Endodermal cell (in vitro differentiated cells): ENCODE measurements at places on chromosomes 1 and 21.

DNA sequence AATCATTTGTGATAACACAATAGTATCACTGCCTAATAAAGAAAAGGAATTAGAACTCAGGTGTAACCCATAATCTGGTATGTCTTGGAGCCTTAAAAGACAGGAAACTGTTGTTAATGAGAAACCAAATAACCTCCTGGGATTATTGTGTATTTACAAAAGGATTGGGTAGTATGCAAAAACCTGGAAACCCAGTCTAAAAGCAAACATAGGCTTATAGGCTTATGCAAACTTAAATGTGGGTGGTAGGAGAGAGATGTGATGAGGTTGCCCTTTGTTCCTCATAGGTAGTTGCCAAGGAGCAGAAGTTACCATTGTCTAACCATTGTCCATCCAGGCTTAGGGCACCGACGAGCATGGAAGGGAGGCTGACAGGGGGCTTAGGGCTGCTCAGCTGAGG lies 165.8 kb downstream of the AK5 start:
- no peak for DNase-seq

DNA sequence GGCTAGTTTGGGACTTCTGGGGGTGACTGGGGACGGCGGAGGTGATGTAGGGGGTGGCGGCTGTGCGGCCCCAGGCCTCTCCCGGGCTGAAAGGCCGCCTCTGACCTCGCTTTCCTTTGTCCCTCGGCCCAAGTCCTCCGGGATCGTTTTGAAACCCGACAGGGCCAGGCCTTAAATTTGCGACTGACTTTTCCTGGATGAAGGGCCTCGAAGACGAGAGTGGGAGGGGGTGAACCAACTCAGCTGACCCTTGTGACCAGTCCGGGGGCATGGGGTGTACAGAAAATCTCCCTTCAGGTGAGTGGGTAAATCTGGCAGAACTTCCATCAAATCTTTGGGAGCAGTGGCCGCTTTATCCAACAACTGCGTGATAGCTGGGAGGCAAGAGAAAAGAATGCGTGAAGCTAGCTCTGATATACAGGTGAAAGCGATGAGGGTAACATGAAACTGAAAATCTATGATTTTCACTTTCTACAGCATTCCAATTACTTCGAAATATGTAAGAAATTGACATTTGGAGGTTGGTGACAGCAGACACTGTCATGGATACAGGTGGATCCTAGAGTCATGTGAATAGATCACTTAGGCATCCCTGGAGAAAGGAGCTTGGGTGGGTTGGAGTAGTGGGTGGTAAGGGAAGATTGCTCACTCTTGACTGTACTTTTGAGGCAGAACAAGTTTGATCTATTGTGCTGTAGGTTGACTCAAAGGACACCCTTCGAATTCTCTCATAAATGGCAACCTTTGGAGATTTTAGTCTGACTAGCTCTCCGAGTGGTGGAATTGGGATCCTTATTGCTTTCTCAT lies 885 bp downstream of the AHCYL1 start:
- no peak for DNase-seq

- no peak for DNase-seq
These were observed 8.8 kb downstream of the NOL9 start for GRCh38 chr1:6545276-6546112.

DNA sequence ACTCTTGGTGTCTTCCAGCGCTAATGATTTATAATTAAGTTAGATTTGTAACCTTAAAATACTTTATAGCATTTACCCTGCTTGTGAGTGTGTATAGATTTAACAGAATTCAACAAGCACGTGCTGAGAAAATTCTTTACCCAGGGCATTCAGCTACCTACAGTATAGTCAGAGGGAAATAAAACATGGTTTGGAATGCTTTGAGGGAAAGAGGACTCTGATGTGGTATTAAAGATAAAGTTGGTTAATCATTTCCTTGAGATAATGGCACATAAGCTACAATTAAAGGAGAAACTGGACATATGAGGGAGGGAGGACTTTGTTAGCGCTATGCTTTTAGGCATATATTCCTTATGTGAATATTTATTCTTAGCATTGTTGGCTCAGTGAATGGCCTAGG lies 26.4 kb upstream of the IL12RB2 start:
- no peak for DNase-seq

- DNase-seq = no peak
These were observed 61.0 kb downstream of the MAST2 start for GRCh38 chr1:45864167-45865106.

DNA sequence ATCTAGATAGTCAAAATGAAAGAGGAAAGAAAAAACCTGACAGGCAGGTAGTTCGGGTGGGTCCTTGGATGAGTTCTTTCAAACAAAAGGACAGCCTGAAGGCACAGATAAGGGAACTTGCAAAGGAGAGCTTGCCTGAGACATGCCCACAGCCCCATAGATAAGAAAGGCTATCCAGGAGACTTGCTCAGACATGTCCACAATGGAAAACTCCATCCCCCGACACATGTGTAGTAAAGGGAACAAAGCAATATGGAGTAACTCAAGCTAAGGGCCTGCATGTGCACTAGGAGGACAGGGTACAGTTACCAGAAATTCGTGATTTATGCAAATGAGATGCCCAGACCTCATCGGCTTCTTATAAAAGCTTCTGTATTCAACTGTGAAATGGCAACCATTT lies 281.5 kb downstream of the NEGR1 start:
- DNase-seq = peak; percentile 65

GRCh38 chr1:241533326-241534115 lies 1.3 kb downstream of the KMO start:
- no peak for DNase-seq

DNA sequence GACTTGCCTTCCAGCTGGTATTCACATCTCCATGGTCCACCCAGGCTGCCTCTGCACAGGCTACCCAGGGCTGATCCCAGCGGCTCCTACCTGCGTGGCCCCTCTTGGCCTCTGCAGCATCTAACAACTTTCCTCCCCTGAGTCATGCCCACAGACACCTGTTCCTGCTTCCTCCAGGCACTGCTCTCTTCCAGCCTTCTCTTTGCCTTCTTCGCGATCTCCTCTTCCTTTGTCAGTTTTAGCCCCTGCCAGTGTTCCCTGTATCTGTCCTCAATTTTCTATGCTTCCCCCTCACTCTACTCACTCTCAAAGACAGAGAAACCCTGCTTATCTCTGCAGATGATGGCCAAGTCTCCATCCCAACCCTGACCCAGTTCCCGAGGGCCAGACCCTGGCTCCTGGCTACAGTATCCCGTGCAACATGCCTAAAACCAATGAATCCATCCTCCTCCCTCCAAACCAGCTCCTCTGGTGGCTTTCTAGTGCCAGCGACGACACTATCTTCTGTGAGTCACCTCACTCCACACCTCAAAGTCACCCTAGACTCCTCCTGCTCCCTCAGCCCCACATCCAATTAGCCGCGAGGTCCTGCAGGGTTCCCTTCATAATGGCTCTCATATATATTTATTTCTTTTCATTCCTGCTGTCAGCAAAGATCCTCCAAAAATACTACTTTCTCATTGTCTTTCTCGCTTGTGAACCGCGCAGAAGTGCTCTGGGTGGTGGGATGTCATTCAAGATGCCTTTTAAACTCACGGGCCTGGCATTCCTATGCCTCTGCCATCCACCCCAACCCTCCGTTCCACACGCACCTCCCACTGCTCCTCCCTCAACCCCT lies 259.2 kb downstream of the TOMM20 start:
- no peak for DNase-seq

- DNase-seq = peak; percentile 57
These were observed 278.5 kb downstream of the KCNH1 start for GRCh38 chr1:210855440-210855839.

DNA sequence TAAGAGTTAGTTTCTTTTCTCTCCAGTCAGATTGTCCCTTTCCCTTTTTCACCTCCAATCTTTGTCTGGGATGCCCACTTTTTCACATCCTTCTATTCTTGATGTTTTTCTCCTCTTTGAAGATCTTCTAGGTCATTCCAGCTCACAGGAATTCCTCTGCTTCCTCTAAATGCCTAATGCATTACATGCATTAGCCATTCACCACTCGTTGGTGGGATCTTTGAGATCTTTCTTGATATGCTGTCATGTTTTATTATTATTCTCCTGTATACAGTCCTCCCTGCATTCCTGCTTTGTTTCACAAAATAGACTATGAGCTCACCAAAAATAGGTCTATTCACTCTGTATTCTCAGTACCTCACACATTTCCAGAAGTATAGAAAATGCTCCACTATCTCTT lies 129.0 kb downstream of the LYPLAL1 start:
- DNase-seq = no peak

DNA sequence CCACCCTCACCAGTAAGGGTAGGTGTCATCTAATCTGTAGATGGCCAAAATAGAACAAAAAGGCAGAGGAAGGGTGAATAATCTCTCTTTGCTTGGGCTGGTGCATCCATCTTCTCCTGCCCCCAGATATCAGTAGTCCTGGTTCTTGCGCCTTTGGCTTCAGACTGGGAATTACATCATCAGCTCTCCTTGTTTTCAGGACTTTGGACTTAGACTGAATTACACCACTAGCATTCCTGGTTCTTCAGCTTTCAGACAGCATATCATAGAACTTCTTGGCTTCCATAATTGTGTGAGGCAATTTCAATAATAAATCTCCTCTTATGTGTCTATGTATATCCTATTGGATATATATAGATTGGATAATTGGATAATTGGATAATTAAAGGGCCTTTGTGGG lies 403.0 kb upstream of the USP24 start:
- DNase-seq = no peak

DNA sequence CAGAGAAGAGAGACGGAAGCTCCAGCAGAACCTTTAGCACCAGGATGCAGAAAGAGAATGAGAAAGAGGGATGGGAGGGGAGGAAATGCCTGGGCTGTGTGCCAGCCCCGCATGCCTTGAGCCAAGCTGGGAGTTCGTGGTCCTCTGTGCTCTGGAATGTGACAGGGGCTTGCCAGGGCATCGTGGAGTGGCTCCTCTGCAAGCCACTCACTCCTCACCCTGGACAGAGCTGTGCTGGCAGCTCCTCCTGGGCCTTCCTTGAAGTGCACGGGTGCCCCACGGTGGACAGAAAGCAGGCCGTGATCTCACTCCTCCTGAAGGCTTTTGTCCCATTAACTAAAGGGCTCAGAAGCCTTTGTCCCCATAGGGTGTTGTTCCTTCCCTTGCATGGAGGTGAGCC lies 34.8 kb upstream of the PRELP start:
- DNase-seq = peak; percentile 78

- DNase-seq = peak; percentile 89
These were observed 25.2 kb downstream of the FHAD1 start for GRCh38 chr1:15272009-15272781.

GRCh38 chr21:27953340-27954045 lies 986.6 kb upstream of the ADAMTS5 start:
- DNase-seq = no peak

DNA sequence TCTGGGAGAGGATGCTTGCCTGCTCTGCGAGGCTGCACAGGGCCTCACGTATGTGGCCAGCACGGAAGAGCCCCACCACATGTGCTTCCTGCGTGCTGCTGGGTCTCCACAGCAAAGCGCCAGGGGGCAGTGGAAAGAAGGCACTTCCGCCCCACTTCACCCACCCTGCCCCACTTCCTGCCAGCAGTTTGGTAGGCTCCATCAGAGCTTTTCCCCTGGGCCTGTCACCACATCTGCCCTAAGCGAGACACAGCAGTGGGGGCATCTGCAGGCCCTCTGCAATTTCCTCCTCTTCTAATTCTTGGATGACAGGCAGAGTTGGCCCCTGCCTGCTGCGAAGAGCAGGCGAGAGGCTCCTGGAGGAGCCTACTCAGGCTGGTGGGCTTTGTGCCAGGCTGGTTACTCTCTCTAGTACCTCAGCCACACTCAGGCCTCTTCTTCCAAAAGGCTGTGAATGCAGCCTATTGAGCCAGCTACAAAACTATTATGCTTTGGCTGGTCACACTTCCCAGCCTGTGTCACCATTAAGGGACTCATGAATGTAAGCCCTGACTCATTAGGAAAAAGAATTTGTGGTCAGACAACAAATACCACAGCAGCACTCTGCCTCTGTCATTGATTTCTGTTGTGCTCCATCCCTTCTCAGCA lies 25.0 kb downstream of the CD244 start:
- DNase-seq = no peak

GRCh38 chr1:210655511-210655910 lies 326.8 kb downstream of the HHAT start:
- no peak for DNase-seq

DNA sequence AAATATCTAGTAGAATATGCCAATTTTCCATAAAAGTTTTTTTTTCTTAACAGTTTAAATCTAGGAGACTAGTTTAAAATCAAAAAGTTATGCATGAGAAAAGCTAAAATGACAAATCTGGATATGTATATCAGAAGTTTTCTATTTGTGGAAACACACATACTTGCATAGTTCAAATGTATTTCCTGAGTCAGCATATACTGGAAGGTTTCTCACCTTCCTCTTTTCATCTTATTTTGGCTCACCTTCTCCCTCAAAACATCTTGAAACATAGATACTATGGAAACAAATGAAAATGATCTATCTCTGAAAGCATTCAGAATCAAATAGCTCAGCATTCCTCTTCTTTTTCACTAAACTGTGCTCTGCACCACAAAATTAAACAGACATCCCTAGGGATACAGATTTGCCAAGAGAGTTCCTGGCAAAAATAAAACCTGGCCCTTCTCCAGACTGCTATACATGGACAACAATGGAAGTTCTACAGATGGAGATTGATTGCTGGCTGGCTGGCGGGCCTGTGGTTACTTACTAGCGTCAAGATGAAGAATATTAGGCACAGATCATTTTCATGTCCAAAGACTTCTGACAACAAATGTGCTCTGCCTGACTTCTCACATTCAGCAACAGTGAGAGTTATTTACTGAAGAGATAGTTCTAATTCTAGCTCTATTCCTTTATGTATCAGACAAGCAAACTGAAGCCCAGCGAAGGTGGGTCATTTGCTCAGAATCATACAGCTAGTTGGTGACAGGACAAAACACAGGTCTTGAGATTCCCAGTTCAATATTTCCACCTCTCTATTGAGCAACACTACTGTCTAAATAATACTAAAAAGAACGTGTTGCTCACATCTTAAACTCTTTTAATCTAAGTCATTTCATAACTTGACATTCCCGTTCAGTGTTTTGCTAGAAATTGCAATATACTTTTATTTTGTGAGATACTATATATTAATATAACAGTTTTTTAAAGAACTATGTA lies 26.6 kb downstream of the DIPK1A start:
- DNase-seq = no peak

GRCh38 chr1:201781437-201781836 lies 47.5 kb upstream of the IPO9 start:
- DNase-seq = no peak

DNA sequence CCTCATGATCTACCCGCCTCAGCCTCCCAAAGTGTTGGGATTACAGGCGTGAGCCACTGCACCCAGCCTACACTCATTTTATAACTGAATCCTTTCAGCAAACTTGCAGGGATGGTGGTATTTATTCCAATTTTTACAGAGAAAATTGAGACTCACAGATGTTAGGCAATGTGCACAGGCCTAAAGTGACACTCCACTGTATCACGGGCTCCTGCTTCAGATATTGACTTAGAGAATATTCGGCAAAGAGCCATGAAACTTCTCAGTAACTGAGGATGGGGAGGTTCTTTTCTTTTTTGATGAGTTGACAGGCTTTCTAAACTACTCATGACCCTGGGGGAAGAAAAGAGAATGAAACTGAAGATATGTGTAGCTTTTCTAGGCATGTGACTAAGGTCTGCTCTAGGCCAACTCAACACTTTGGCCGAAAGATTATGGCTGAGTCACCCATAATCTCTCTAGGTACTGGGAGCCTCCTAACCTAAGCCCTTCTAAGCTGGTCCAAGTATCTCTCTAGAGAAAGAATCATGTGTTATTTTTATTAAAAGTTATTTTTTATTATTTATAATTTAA lies 19.9 kb upstream of the PTCH2 start:
- DNase-seq = no peak
